ENCODE measurements at places on chromosomes 2 and 18. TPM values are rescaled to one million over a fixed set of nuclear protein-coding genes. Genes with fewer than 3 reads are reported as not detected.

GRCh38 chr2:97740590-97741182 is 27.3 kb downstream of the ZAP70 start:
- no peak overlapping the region for H3K27ac ChIP-seq
- H3K4me3 ChIP-seq = no peak overlapping the region
- DNase-seq = peak; percentile 61
- H3K36me3 ChIP-seq = no peaks in the 10 kb centered on the region
- no peaks in the 10 kb centered on the region for H3K4me1 ChIP-seq
- no peaks in the 10 kb centered on the region for H3K27me3 ChIP-seq

The CDC42EP3 gene
- 26.4 TPM for total RNA-seq

The CD207 gene
- total RNA-seq = not detected

DNA sequence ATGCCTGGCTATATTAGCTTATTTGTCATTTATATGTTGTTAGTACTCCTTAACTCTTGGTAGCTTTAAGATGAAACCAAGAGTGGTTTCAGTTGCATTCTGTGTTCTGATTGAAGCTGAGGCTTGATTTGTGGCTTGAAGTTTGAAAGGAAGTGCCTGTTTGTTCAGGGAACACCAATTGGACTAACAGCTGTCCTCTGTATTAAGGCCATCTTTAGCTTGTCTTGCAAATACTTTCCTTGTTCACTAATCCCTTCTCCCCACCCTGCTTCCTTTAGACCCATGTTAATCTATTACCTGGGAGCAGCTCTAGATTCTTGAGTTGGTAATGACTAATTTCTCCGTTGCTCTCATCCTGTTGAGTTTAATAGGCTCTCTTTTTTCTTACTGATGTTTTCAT is 13.4 kb downstream of the ITGA6 start:
- H3K27me3 ChIP-seq = no peaks in the 10 kb centered on the region
- H3K4me3 ChIP-seq = no peak overlapping the region
- peak overlapping the region; percentile 87 for H3K27ac ChIP-seq
- no peaks in the 10 kb centered on the region for H3K36me3 ChIP-seq
- peak; percentile 46 for DNase-seq

The NPPC gene
- not detected for total RNA-seq

- no peaks in the 10 kb centered on the region for H3K27me3 ChIP-seq
- H3K36me3 ChIP-seq = no peaks in the 10 kb centered on the region
- no peak overlapping the region for H3K27ac ChIP-seq
- H3K4me1 ChIP-seq = no peaks in the 10 kb centered on the region
- no peak overlapping the region for H3K4me3 ChIP-seq
These were observed 181.9 kb upstream of the DLGAP1 start for GRCh38 chr18:4636967-4637366.

- no peaks in the 10 kb centered on the region for H3K36me3 ChIP-seq
- no peak overlapping the region for H3K27ac ChIP-seq
- no peaks in the 10 kb centered on the region for H3K4me1 ChIP-seq
- H3K4me3 ChIP-seq = no peak overlapping the region
- DNase-seq = no peak
- H3K27me3 ChIP-seq = peaks cover 33% of the 10 kb centered on the region
These were observed 5.2 kb downstream of the RAPGEF4 start for GRCh38 chr2:172740856-172741255.

DNA sequence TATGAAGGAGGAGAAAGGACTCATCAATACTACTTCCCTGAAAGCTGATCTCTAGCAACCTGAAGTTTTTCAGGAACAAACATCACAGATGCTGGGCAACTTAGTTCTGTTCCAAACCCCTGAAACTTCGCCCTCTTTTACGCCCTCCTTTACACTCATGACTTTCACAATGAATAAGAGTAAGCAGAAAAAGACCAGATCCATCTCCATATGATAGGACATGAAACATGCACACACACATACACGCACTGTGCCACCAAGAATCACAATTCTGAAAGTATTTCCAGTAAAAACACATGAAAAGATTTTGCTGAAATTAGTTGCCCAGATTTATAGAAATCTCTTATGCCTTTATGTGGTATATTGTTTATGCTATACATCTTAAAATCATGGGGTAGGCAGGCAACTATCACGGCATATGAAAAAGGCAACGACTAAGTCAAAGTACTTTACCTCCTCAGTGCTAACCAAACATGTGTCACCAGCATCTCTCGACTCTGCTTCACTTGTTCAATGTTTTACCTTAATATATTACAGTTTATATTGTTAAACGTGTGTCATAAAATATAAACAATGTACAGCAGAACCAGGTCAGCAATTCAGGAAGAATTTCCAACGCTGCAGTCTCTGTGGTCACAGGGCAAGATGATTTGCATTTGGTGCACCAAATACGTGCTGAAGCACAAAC is 47.8 kb downstream of the NHEJ1 start:
- H3K4me3 ChIP-seq = no peak overlapping the region
- H3K27ac ChIP-seq = peak overlapping the region; percentile 70
- DNase-seq = no peak
- H3K36me3 ChIP-seq = no peaks in the 10 kb centered on the region
- H3K27me3 ChIP-seq = no peaks in the 10 kb centered on the region
- peaks cover 45% of the 10 kb centered on the region for H3K4me1 ChIP-seq

Measured in hepatocyte (in vitro differentiated cells).